Stimulated activated CD8-positive, alpha-beta memory T cell treated with anti-CD3 and anti-CD28 coated beads, Interleukin-2, amount 100 ng/mL, for 48 hours (primary cell): ENCODE measurements at places on chromosomes 6 and 20.

DNA sequence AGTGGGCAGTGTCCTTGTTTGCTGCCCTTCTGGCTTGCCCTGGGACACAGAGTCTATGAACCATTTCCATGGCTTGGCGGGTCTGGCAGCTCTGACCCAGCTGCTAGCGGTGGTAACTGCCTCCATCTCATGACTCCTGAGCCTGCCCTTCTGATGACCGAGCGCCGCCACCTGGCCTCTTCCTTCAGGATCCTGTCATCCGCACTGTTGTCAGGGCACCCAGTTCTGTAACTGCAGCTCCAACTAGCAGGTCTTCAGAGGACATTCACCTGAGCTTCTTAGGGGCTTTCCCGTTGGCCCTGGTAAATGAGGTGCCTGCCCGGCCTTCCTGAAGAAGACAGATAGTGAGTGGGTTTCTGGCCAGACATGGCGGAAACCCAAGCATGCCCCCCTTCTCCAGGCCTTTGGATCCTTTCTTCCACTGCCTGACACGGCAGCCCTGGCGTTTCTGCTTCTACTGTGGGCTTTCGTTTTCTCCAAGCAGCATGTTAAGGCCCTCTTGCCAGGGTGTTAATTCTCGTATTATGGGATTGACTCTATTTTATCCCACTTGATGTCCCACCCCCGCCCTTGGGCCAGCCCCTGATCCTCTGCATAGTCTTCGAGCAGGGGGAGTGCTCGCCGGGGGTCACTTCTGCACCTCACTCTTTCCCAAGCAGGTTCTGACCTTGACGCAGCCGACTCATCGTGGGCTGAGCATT lies 24.7 kb downstream of the PACSIN1 start:
- DNase-seq, result no peak

DNA sequence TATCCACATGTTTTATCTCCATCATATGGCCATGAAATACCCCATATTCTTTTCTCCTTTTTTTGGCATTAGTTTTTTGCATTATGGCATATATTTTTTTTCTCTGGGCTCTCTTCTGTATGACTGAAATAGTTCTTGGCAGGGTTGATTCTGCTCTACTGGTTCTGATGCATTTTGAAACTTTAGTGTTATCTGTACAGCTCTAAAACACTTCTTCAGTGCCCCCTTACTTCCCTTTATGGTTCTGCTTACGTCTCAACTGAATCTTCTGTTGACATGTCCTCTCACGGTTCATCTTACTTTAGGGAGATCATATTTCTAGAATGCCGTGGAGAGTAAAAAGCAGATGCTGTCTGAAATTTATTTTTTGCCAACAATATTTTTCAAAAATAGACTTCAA lies 23.2 kb upstream of the TXNDC5 start:
- no peak for DNase-seq

DNA sequence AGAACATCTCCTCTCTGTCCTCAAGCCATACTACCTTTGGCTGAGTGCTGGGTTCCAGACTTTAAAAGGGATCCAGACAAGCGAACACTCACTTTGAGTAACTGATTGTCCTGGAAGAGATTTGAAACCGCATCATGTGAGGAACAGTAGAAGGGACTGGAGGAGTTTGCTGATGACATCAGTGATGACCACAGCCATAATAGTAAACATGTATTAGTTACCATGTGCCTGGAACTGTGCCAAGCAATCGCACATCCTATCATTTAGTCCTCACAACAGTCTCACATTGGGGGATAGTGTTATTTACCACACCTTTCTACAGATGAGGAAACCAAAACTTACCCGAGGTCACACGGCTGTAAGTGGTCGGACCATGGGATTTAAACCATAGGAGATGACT lies 39.8 kb downstream of the ARMC2 start:
- DNase-seq, result no peak

GRCh38 chr20:42402455-42402854 lies 784.3 kb upstream of the CHD6 start:
- no peak for DNase-seq

- DNase-seq, result no peak
Observed at GRCh38 chr20:13870170-13870748, 85.4 kb downstream of the NDUFAF5 start.

DNA sequence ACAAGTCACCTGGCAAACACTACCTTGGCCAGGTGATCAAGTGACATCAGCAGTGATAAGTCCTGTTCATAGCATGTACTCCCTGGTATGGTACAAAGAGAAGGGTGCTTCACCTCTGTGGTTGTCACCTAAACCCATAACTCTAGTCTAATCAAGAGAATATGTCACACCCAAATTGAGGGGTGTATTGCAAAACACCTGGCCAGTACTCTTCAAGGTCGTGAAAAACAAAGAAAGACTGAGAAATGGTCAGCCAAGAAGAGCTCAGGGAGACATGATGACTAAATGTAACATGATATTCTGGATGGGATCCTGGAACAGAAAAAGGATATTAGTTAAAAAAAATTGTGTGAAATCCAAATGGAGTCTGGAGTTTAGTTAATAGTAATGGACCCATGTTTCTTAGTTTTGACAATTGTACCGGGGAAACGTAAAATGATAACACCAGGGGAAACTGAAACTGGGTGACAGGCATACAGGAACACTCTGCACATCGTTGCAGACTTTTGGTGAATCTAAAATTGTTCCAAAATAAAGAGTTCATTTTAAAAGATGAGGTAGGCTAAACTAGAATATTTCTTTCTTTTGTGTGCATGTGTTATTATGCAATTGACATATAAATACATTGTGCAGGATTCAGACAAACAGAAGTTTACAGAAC lies 262.0 kb downstream of the CDC5L start:
- DNase-seq, result no peak

- no peak for DNase-seq
Observed at GRCh38 chr20:57437672-57438330, 46.6 kb downstream of the RBM38 start.

GRCh38 chr20:32661820-32662528 lies 11.8 kb downstream of the C20orf203 start:
- DNase-seq, result no peak

- no peak for DNase-seq
Observed at GRCh38 chr20:61724376-61724775, 341.3 kb downstream of the TAF4 start.

- peak; percentile 13 for DNase-seq
Observed at GRCh38 chr20:46308258-46309157, at the start of gene CDH22. CDH22 (minus strand) TSS chr20:46308498; CDS start chr20:46251294, 57,204 bp downstream.

DNA sequence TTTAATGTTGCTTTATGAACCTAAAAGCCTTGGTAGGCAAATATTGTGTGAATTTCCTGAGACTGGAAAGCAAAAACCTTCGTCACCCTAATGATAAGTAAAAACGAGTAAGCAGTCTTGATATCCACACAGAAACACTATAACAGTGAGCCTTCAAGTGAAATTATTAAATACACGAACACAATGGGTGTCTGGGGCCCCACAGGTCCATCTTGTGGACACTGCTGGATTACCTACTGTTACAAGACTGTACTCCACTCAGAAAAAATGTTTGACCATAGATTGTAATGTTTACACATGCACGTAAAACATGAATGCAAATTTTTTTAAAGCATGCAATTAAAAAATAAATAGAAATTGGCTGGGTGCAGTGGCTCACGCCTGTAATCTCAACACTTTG lies 466.9 kb downstream of the CD83 start:
- DNase-seq, result no peak

- DNase-seq, result no peak
Observed at GRCh38 chr6:53526000-53526399, 18.9 kb downstream of the GCLC start.

GRCh38 chr6:160429620-160429895 lies 81.4 kb downstream of the SLC22A3 start:
- DNase-seq, result no peak

GRCh38 chr6:119174879-119175817 lies 96.7 kb upstream of the FAM184A start:
- DNase-seq, result no peak

DNA sequence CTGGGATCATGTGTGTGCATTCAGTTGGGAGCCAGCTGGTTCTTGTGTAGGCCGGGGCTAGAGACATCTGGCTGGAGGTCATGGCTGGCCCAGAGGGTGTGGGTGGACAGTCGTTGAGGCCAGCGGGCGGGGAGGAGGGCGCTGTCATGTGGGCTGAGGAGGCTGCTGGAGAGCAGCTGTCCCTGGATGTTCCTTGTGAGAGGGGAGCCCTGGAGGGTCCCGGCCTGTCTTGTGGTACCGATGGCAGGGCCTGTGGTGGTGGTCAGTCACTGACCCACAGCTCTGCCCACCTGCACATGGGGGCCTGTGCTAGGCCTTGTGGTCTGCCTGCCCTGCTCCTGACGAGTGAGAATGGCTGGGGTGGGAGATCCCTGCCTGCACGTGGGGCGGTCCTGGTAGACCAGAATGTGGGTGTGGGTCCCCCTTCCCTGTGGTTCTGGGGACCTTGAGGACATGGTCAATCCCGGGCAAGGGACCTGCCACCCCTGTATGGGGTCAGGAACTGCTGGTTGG lies 1.9 kb upstream of the C20orf204 start:
- DNase-seq, result no peak

GRCh38 chr20:40648210-40649072 lies 40.6 kb downstream of the MAFB start:
- DNase-seq, result no peak

- no peak for DNase-seq
Observed at GRCh38 chr6:106227612-106228507, 97.7 kb downstream of the ATG5 start.

DNA sequence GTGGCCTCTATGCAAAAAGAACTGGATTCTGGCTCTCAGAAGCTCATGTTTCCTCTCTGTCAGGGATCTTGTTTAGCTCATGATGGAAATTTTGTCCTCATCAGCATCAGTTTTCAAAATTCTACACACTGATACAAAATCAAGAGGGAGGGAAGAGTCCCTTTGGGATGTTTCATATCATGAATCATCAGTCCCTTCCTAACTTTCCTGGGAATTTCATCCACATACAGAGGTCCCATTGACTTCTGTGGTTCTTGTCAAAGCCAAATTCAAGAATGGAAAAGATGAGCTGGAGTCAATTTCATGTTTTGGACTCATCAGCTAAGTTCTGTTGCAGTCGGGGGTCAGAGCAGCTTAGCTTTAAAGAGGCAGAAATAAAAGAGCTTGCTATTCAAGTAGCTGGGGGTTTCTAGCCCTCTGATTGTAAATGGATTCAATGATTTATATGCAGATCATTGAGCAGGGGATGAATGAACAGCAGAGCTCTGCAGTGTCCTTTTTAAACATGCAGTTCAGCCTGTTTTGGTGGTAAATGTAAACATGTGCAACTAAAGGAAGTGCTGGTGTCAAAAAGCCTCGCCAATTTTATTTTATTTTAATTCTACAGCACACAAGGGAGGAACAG lies 21.3 kb upstream of the TMEM14A start:
- no peak for DNase-seq

DNA sequence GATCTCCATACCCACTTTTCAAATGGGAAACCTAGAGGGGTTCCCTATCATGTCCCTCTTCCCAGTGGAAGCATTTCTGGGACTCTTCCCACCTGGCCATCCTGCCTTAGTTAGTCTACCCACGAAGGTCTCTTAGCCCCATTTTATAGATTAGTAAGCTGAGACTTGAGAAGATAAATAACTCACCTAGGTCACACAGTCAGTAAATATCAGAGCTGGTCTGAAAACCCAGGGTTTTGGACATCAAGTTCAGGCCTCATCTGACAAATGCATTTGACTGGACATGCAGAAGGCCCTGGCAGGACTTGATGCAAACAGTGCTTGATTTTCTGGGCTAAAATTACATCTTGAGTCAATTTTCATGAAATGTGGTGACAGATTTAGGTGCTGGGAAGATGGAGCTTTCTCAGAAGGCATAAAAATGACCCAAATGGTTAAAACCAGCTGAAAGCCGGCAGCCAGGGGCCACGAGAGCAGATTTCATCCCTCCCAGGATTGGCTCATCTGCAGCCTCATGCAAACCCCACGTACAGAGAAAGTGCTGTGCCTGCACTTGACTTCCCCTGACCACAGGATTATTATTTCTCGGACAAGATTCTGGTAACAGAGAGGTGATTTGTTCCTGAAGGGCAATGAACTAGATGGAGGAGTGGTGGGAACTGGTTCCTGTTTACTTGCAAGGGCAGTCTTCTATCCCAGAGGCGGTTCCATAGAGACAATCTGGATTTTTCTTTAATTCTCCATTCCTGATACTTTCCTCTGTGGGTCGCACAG lies 23.1 kb downstream of the CPNE5 start:
- DNase-seq, result no peak

DNA sequence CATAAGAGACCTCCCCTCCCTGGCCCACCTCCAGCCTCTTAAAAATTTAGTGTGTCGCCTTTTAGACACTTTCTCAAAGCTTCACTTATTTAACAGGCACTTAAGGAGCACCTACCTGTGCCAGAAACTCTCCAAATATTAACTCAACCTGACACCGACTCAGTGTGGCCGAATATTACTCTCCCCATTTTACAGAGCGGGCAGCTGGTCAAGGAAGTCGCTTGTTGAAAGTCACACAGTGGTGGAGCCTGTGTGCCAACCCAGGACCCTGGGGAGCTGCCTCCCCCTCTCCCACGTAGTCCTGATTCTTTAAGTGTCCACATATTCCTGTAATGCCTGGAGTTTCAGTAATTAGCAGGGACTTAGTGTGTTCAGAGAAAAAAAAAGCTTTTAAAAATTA lies 1.0 kb upstream of the PMEPA1 start:
- DNase-seq, result no peak

DNA sequence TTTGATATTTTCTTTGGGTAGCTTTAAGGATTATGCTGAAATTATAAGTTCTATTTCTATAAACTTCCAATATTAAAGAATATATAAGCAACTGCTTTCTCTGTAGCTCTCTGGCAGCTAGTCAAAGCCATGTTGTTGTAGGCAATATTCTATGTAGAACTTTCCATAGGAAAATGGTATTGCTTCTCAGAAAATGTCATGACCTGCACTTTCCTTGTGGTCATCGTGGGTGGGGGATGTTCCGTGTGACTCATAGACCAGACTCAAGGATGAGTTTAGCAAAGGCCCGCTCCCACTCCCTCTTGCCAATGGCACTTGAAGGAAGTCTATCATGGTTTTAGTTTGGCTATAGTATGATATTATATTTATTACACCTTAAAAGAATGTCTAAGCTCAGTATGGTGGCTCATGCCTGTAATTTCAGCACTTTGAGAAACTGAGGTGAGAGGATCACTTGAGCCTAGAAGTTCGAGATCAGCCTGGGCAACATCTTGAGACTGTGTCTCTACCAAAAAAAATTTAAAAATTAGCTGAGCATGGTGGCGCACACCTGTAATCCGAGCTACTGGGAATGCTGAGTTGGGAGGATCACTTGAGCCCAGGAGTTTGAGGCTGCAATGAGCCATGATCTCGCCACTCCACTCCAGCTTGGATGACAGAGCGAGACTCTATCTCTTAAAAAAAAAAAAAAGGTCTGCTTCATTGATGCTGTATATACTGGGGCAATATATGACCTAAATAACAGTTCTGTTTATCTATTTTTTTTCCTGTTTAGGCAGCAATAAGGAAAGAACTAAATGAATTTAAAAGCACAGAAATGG lies 36.6 kb upstream of the LTV1 start:
- peak; percentile 73 for DNase-seq

GRCh38 chr6:84137051-84137375 lies 90.4 kb downstream of the CEP162 start:
- DNase-seq, result no peak

GRCh38 chr6:502761-503160 lies 111.2 kb downstream of the IRF4 start:
- no peak for DNase-seq
